HFF-Myc (cell line): ENCODE measurements at places on chromosomes 3 and 15.

DNA sequence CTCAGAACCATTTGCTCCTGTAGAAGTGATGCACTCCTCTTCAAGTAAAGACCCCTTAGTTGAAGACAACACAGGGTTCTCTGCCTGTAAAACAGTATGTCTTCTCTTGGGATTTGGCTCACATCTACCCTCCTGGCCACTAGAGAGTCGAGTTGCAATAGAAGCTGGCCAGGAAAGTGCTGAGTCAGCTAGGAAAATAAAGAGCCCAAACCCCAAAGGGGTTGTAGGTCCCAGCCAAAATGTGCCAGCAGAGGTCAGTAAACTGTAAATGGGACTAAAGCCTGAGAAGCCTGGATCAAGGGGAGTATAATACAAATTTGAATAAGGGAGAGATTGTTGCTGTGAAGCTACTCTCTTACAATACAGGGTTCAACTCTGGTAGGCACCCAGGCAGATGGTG, 37.2 kb upstream of the THBS1 start:
- DNase-seq, result no peak

DNA sequence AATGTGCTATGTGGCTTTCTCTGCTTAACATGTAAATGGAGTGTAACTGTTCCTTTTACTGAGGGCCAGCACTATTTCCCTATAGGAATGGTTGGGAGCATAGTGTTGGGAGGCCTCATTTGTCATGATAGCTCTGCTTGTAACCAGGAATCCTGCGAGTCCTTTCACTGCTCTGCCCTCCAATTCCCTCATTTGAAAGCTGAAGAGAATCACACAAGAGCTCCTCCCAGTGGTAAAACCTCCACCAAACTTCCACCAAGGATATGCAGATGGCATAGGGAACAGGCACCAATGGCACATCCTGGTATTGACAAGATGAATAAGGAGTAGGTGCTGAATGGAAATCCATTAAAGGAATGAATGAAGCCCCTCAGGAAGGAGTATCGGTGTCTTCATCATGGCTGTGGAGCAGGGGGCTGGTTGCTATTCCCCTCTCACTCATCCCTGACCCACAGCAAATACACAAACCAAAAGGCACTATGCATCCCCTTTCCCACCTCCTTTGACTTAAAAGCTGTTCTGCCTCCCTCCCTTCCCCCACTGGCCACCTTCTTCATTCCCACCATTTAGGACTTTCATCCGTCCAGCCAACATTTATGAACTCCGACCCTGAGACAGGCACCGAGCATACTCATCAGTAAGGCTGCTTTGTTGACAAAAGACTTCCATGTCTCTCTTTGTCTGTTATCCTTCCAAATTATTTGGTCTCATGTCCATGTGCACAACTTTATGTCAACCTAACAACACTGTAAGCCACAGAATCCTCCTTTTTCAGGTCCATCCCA, 560.8 kb downstream of the FOXP1 start:
- no peak for DNase-seq

DNA sequence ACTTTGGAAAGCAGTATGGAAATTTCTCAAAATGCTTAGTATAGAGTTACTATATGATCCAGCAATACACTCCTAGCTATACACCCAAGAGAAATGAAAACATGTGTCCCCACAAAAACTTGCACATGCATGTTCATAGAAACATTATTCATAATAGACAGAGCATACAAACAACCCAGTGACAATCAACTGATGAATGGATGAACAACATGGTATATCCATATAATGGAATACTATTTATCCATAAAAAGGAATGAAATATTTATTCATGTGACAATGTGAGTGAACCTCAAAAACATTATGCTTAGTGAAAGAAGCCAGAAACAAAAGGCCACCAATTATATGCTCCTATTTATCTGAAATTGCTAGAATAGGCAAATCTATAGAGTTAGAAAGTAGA, 6.7 kb downstream of the MYH15 start:
- DNase-seq, result no peak

DNA sequence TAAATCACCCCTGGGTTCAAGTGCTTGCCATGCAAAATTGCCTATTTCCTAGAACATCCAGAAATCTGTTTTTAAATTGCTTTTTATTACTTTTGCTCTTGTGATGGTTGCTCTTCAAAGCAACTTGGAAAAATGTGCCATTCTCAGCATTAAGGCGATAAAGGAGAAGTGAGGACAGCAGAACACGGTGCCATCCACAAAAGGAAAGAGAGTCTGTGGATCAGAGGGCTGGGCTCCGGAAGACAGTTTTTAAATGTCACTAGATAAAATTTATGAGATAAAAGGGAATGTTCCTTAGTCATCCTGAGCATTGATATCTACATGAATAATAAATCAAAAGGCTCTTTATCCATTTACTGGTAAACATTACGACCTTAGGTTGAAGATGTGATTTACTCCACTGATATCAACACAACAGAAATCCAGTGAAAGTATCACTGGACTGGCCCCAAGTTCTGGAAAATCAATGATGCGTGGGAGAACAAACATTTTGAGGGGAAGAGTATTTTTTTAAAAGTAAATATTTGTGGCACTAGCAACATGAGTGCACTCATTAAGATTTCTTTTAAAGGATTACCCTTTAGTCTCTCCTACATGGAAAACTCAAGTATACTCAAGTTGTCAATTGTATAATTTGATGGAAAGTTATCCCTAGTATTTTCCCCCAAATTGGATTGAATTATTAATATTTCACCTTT, 554.7 kb downstream of the FHIT start:
- DNase-seq, result no peak
